ENCODE measurements at places on chromosomes 12 and 14.

GRCh38 chr12:53808023-53808705 lies 56.4 kb upstream of the CISTR start:
- no peak for DNase-seq

DNA sequence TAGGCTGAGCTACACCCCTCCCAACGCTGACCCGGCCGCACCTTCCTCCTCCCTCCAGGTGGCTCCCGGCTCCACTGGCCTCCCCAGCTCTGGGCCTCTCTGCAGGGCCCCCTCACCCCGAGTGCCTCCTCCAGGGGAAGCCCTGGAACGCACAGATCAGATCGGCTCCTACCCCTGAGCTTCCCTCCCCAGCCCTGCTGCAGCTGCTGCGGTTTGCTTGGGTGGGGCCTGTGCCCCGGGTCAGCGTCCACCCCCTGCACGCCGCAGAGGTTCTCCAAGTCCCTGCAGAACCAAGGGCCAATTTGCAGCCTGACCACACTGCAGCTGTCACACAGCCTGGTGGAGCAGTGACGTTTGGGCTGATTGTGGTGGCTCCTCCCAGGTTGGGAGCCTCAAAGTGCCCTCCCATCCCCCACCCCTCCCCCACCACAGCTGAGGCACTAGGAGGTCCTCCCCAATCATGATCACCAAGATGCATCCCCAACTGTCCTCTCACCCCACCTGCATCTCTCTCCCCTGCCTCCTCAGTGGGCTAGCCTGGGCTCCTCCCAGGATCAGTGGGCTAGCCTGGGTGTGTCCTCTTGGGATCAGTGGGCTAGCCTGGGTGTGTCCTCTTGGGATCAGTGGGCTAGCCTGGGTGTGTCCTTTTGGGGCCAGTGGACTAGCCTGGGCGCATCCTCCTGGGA lies 12.8 kb upstream of the FBRSL1 start:
- no peak for DNase-seq

DNA sequence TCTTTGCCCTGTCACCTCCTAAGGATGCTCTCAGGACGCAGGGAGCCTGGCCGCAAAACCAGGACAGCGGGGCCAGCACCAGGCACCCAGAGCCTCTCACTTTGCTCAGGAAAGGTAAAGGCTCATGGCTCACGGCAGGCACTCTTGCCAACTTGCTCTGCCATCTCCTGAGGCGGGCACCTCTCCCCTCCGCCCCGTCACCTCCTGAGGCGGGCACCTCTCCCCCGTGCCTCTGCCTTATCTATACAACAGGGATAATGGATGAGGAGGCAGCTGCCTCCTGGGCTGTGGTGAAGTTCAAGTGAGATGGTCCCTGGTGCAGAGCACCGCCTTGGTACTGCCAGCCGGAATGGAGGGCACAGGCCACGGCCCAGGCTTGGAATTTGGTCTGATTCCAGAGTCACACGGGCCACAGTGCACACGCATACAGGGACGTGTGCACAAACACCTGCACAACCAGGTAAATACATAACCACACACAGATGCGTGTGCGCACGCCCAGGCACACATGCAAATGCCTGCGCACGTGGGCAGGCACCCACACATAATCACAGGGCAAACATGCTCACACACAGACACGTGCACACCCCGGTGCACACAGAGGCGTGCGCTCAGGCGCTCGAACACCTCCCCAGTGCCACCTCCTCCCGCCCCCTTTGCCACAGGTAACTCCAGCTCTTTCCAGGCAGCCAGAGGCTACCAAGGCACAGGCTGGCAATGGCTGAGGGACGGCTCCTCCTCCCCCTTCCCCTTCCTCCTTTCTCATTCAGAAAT lies 11.6 kb downstream of the DEGS2 start:
- no peak for DNase-seq

DNA sequence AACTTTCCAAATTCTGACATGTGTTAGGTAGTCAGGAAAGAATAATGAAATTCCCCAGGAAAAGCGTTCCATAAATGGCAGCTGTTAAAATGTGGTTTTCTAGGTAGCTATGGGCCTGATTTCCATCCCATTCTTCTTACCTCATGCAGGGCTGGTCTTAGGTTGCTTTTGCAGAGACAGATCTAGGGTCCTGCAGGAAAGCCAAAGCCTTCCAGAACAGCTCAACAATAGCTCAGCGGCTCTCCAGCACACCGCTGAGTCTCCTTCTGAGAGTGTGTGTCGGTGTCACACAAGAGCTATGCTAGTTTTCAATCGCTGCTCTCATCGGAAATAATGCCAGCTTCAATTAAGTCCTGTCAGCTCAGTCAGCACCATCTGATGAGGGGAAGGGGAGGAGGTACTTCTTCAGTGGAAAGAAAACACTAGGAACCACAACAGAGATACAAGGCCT lies 106.7 kb downstream of the TMEM30B start:
- no peak for DNase-seq

DNA sequence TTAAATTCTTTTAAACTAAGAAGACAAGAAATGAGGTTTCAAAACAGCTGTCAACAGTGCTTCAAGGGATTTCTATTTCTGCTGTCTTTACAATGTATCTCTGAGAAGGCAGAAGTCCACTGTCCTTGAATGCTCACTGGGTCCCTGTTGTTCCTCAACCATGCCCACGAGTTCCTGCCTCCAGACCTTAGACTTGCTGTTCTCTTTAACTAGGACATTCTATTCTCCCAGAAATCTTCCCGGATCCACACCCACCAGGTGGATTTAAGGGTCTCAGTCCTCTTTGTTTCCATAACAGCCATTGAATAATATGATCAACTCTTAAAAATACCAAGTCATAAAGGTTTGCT lies 6.7 kb upstream of the SLC41A2 start:
- DNase-seq: no peak

- no peak for DNase-seq
Observed at GRCh38 chr14:64799555-64799954, 80.2 kb downstream of the SPTB start.

- no peak for DNase-seq
Observed at GRCh38 chr12:111170543-111170942, 198.4 kb downstream of the PHETA1 start.

DNA sequence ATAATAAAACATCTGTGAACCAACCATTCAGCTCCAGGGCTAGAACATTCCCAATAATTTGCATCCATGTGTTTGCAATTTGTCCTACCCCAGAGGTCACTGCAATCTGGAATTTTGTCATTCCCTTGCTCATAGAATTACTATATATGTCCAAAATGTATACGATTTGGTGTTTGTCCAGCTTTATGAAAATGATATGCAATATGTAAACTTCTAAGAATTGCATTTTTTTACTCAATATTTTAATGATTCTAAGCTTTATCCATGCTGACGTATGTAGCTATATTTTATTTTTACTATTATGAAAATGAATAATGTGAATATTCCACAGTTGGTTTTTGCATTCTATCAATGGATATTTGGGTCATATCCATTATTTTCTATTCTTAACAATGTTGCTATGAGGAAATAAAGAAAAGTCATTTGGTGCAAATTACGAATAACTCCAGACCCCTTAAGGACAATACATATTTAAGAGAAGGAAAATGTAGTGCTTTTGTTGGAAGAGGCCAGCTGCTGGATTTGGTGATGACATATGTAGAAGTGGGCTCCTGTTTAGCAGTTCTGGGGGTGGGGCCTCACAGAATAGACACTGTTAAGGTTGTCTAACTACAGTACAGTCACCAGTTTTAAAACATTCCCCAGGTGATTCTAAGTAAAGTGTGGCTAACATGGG lies 139.4 kb downstream of the SLC38A4 start:
- DNase-seq: no peak

- DNase-seq: no peak
Observed at GRCh38 chr12:110564471-110564991, 18.6 kb downstream of the PPTC7 start.

GRCh38 chr14:76257111-76257803 lies 105.5 kb downstream of the GPATCH2L start:
- no peak for DNase-seq

All from neuronal stem cell (in vitro differentiated cells).